ENCODE measurements at places on chromosomes 11 and 22. TPM values are rescaled to one million over a fixed set of nuclear protein-coding genes. Genes with fewer than 3 reads are reported as not detected.

- DNase-seq = no peak
These were observed 423 bp upstream of the RTN3 start for GRCh38 chr11:63680834-63681320.

DNA sequence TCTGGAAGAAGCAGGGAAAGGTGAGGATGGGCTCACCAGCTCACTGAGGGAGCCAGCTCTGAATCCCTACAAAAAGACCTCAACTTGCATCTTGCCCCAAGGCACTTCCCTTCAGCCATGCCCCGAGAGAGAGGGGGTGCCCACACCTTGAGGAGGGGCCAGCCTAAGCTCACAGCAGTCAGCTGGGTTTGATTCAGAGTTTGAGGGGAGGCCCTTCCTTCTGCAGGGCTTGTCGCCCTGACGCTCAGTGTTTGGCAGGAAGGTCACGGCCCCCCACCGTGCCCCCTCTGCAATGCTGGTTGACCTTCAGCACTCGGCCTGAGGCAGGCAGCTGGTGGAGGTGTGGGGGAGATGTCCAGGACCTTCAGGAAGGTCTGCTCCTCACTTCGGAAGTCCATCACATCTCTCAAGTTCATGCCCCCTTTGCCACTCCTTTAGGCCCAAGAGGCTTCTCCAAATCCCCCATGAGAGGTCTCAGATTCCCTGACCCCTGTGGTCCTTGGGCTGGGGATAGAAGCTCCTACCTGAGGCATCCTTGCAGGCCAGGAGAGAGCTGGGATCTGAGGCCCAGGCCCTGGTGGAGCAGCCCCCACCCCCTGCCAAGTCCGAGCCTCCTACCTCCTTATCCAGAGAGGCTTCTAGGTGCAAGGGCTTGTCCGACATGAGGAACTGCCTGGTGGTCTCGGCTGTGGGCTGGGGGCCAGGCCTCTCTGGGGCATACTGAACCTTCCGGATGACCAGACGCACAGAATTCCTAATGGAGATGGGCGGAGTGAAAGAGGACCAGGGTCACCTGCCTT, 37.6 kb downstream of the TPBGL start:
- DNase-seq = no peak

TPBGL gene
- total RNA-seq = 0.22 TPM

APOBEC3G gene
- total RNA-seq = 44.5 TPM

Measured in CD4-positive, alpha-beta memory T cell (primary cell).